ENCODE measurements at places on chromosomes 4 and X.

DNA sequence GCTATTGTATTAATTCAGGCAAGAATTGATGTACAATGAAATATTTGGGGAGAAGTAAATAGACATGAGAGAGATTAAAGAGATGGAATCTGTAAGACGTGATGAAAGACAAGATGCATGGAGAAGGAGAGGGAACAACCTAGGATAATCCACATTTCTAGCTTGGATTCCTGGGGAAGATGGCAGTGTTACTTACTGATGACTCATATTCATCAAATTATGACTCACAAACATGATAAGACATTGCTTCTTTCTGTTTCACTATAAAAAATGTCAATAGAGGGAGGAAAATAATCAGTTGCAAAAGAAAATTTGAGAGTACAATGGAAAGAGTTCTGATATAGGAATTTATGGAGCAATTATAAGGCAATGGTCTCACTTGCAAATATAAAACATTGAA, 104.1 kb upstream of the BMP3 start:
- no peak for DNase-seq

- no peak for DNase-seq
Measured at GRCh38 chrX:111283446-111283845, 13.2 kb upstream of the CAPN6 start.

DNA sequence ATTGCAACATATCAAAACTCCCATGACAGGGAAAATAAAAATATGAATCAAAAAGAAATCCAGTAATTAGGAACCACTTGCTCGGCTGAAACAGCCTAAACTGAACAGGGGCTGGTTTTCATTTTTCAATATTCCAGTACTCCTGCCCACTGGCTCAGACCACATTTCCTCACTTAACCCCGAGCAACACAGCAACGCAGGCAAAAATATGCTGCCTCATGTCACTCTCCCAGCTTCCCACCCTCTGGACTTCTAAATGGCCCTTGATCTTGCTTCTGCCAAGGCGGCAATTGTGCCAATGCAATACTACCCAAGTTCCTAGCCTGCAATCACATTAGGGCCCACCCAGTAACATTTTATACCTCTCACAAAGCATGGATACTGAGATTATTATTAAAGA, 30.6 kb downstream of the USP46 start:
- DNase-seq: no peak

DNA sequence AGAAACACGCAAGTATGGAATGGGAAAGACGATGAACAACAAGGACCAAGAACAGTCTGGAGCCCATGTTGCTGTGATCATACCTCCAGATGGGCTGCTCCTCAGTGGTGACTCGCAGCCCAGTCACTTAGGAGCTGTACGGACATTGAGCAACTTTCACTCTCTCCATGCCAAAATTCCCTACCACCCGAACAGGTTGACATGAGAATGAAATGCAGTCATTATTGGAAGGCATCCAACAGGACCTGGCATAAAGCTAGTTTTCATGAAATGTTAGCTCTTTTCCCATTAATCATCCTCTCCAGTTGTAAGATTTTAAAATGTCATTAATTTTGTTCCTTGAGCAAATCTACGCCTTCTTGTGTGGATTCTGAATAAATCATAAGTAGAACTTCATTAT, 82.7 kb upstream of the GPM6B start:
- peak; percentile 75 for DNase-seq

GRCh38 chr4:48024522-48024921, 8.0 kb downstream of the NIPAL1 start:
- DNase-seq: no peak

DNA sequence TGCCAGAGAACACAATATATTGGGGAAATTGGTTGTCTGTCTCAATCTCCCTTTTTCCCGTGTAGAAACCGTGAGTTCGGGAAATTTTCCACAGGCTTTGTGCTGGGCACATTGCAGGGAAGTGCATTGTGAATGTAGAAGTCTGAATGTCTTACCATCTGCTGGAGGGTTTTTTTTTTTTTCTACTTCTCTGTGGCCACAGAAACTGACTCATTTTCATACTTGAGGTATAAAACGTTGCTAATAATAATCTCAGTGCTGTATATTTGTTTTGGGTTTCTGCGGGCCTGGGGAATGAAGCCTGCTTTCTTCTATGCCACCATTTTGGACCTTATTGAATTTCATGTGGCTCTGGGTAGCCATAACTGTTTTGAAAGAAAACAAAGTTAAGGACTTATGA, 1001.2 kb downstream of the STIM2 start:
- DNase-seq: no peak

DNA sequence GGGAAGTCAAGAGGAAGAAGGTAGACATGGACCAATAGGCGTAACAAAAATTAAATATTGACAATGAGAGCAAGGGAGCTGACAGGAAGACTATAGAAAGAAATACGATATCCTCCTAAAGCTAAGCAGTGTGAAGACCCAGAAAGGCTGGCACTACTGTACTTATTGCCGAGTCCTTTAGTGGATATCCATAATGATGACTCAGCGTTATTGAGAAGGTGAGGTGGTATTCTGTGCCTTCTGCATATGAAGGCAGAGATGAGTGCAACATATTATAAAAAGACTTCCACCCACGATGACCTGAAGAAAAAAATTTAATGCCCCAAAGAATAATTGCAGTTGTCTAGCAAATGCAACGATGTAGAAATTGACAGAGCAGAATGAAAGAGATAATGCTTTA, 13.0 kb upstream of the MCF2 start:
- DNase-seq: peak; percentile 3

- DNase-seq: no peak
Measured at GRCh38 chr4:68615699-68616422, 39.7 kb upstream of the UGT2B17 start.

DNA sequence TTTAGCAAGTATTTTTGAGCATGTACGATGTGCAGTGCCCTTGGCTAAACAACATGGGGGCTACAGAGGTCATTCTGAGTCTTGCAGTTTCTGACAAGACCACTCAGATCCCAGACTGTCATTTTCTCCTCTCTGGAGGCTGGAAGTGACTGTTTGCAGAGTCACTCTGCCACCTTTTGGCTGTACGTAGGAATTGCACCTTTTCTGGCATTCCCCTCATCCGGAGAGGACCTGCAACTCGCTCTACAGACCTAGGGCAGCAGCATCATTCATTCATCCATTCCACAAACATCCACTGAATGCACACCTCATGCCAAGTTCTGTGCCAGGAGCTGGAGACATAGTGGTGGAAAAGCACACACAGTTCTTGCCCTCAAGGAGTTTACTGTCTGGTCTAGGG, 160.4 kb upstream of the GPR101 start:
- peak; percentile 34 for DNase-seq

- peak; percentile 95 for DNase-seq
Measured at GRCh38 chr4:82284858-82285805, 88.7 kb downstream of the HNRNPD start.

DNA sequence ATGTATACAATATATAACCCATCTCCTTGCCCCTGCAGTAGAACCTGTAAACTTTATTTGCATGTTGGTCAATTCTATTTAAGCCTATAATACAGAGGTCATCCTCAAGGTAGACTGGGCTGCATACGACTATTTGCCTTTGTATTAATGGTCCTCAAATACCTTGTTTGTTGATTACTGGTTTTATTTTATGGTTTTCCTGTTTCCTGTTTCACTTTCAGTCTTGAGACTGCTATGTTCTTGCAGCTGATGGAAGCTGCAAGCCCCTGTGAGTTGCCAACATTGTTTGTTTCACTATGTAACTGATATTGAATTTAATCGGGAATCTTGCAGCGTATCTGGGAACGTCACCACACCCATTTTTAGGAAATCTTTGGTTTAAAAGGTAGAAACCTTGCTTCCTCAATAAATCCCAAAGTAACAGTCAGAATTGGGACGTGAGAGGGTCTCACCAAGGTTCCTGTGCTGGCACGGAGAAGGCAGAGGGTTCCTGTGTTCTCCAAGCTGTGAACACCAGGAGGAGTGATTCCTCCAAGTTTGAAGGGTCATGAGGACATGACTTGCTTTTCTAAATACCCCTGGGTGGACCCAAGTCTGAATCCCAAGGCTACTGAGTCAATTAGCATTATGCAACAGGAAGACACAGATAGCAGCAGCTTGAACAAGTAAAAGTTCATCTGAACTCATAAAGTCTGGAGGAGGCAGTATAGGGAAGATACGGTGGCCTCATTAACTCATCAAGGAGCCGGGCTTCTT, 110.6 kb upstream of the PNPLA4 start:
- peak; percentile 3 for DNase-seq

DNA sequence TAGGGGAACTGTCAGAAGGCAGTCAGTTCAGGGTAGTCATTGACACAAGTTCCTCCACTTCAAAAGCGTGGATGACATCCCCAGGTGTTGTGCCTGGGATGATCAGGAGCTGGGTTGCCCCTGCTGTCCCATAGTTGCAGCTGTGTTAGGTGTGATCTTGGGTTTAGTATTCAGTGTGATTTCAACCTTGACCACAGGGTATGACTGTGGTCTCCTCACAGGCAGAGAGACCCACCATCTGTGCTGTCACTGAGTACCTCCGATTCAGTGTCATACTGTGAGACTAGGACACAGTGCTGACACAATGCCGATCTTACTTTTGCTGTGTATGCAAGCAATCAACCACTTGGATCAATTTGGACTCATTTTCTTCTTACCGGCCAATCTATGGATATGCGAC, 25.2 kb downstream of the FOXR2 start:
- DNase-seq: no peak

GRCh38 chr4:110988722-110989121, 365.8 kb upstream of the PITX2 start:
- DNase-seq: no peak

DNA sequence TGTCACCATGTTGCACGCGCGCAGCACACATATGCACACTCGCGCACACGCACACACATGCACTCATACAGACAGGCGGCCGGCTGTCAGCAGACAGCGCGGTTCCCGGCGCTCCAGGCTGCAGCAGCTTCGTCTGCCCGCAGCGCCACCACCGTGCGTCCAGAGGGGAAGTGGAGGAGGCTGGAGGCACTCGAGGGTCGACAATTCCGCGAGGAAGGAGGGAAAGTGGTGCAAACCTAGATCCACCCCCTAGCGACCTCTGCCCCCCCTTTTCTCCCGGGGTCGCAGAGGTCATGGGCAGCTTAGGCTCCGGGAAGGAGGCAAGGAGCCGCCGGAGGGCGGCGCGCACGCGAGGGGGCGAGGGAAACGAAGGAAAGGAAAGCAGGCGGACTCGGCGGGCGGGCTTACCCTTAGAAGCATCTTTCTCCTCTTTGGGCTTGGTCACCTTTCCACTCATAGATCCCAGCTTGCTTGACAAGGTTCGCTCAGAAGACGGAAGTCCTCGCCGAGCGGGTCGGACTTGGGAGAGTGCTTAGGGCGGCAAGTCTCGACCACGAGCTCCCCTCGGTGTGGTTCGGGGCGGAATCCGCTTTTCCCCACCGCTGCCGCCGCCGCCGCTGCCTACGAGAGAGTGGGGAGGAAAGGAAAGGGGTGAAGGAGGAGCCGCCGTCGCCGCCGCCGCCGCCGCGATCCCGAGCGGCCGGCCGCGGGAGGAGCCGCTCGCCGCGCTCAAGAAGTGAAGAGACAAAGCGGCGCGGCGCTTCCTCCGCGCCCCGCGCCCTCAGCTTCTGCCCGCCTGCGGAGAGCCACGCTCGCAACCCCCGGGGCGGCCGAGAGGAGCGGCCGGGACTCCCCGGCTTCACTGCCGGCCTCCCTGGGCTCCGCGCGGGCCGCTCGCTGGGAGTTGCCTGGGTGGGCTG, 326.6 kb upstream of the F9 start:
- DNase-seq: peak; percentile 49

DNA sequence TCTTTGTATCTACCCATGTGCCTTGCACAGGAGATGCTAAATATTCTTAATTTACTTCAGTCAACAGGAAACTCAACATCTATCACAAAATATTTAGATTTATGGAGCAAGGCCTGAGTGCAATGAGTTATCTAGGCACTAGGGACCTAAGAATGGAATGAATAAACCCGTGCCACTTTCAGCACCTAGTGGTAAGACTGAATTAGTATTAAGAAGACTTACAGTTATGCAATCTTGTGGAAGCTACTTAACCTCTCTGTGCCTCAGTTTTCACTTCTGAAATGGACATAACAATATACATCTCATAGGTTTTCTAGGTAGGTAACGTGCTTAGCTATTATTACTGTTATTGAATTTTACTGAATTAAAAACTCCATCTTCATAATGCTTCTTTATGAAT, 144.6 kb upstream of the MAP3K15 start:
- DNase-seq: no peak

DNA sequence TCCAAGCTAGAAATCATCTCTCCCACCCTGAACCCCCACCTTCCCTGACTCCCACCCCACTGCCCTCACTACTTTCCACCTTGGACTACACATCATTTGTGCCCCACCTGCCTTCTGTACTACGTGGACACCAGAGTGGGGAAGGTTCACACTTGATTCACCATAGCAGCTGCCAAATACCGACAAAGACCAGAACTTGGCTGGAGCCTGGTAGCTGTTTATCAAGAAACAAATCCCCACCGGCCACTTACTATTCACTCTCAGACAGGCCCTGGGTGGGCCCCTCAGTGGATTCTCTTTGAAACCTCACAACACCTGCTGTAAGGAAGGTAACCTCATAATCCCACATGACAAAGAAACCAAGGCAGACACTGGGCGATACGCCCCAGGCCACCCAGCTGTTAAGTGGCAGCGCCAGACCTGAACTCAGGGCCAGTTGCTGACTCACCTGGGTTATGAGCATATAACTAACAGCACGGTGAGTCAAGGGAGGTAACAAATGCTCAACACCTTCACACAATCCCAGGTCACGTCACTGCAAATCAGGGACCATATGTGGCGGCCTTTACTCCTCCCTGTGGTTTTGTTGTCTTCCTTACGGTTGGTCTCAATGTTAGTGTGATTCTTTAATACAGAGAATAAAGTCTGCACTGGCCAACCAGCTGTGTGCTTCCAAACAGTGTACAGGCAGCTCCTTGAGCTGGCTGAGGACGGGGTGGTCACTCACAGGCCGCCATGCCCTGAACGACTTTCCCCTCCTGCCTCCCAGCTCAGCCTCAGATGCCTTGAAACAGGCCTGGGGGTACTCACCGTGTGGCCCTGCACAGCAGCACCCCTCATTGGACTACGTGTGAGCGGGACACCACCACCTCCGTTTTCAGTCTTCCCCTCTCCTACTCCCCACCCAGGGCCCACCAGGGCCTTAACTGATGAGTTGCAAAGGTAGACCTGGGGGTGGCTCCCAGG, 7.5 kb downstream of the WDR1 start:
- no peak for DNase-seq

- DNase-seq: peak; percentile 4
Measured at GRCh38 chr4:22906045-22906444, 213.3 kb downstream of the GBA3 start.

GRCh38 chrX:17654116-17654515, 83.2 kb upstream of the SCML1 start:
- DNase-seq: no peak

DNA sequence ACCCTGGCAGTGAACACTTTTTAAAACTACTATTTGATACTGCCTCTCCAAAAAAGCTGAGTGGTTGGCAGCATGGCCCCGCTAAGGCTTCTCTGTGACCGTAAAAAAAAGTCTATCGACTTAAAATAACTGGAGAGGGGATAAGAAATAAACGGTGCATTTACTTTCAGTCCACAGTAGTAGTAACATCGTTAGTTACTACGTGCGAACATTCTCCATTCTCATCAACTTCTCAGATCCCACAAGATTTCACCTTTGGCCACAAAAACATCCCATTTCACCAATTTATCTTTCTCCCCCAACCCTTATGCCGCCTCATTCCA, 524 bp upstream of the EXOSC9 start:
- DNase-seq: no peak
